ENCODE measurements at places on chromosomes 4 and X. TPM values are rescaled to one million over a fixed set of nuclear protein-coding genes. Genes with fewer than 3 reads are reported as not detected.

PRICKLE3 gene
- 17.5 TPM for total RNA-seq

SMIM31 gene
- not detected for total RNA-seq

SOWAHB gene
- 9.6 TPM for total RNA-seq

ATOH1 gene
- total RNA-seq, result not detected

DNA sequence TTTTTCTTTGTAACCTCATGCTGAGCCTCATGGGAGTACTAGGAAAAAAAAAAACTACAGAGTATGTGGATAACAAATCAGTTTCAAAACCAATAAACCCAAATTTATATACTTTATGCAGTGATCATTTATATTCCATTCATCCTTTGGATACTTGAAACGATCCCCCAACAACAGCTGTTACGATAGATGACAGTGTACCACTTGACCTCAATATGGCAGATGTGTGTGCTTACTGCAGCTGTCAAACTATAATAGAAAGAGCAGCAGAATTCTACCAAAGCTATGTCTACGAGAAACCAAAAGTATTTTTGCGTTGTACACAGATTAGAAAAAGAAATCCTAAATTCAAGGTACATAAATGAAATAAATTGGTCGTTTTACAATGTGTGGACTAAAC, 337.8 kb downstream of the PDGFC start:
- no peak for ATAC-seq

- peak; percentile 41 for ATAC-seq
These were observed 128.1 kb upstream of the NDP start for GRCh38 chrX:44101281-44101680.
